Progenitor cell of endocrine pancreas (in vitro differentiated cells): ENCODE measurements at places on chromosomes 1 and 21.

DNA sequence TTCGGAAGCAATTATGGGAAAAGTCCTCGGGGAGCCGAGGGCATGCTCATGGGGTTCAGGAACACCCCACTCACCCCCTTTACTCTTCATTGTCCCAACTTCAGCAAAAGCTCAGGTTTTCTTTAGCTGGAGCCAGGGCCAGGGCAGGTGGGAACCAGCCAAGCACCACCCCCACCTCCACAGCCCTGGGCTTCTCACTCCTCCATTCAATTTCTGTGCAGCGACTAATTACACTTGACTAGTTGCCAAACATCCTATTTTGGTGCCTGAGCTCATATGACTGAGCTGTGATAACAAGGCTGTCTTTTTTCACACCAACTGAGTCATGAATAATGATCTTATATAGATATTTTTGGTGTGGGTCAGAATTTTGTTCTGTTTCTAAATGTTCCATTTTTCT lies 257.2 kb upstream of the AJAP1 start:
- no peak for DNase-seq

DNA sequence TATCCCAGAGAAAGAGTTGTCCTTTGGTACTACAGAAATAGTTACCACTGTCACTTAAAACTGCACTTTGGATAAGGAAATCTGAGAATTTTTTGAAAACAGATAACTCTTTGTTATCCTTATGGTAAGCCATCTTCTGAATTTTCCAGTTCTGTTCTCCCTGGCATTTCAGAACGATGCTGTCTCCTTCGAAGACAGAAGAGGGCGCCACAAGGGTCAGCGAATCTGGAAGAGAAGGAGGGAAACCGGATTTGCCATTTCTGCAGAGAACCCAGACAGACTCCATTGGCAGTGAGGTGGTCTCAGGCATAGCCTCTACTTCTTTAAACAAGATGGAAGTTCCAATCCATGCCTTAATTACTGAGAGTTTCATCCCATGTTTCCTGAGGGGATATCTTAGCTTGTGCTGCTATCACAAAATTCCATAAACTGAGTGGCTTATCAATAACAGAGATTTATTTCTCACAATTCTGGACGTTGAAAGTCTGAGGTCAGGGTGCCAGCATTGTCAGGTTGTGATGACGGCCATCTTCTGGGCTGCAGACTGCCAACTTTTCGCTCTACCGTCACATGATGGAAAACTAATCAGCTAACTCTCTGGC lies 6.4 kb downstream of the FCRL2 start:
- no peak for DNase-seq

GRCh38 chr1:222234351-222234750 lies 313.6 kb downstream of the HHIPL2 start:
- no peak for DNase-seq

- DNase-seq, result no peak
These were observed 11.6 kb upstream of the SLC27A3 start for GRCh38 chr1:153763365-153764225.

DNA sequence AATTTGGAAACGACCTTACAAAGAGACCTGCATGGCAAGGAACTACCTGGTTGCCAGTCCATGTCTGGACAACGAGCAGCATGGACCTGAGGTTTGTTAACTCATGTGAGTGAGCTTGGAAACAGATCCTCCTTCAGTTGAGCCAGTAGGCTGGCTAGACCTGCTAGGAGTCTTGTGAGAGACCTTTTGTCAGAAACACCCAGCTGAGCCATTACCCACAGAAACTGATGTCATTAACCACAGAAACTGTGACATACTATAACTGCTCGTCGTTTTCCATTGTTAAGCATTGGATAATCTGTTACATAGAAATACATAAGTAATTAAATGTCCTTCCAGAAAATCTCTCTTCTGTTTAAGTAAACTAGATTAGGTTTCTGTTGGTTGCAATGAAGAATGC lies 211.1 kb upstream of the C21orf91 start:
- DNase-seq, result no peak

- no peak for DNase-seq
These were observed 20.0 kb upstream of the PADI1 start for GRCh38 chr1:17184822-17185484.

- no peak for DNase-seq
These were observed 100.0 kb downstream of the CDC7 start for GRCh38 chr1:91600431-91601337.
